Umbilical cord (tissue), 2 donors: ENCODE measurements at places on chromosomes 13 and 19.

DNA sequence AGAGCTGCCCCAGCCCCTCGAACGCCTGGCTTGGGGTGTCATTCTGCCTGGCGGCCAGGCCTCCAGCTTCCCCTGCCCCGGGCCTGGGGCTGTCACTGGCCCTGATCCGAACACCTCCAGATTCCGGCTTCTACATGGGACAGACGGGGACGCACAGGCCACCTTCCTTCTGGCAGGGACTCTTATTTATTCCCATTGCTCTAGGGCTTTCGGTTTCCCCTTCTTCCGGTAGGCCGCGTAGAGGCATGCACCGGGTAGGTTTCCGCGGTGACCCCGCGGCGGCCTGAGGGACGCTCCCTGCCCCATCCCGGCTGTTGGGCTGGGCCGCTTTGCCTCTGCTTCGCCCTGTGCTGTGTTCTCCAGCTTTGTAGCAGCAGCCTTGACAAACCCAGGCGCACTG, 28.2 kb downstream of the CERS1 start:
- no peak for DNase-seq

DNA sequence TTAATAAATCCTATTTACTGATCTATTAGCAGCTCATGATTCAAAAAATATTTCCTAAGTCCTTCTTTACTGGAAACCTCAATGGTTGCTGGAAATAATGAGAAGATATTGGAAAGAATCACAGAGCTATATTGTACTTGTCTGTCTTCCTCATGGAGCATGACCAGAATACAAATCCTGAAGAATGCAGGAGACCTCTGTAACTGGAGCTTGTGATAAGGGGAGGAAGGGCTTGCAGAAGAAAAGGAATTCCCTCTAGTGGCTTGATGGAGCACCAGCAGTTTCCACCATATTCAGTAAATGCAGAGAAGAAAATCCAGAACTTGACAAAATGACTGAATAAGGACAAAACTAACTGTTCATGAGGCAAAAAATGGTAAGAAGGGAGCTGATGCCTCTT, 1333.1 kb downstream of the EFNB2 start:
- peak; percentile 43 for DNase-seq

- DNase-seq: no peak
Measured at GRCh38 chr13:110337247-110337646, 30.2 kb downstream of the COL4A2 start.

DNA sequence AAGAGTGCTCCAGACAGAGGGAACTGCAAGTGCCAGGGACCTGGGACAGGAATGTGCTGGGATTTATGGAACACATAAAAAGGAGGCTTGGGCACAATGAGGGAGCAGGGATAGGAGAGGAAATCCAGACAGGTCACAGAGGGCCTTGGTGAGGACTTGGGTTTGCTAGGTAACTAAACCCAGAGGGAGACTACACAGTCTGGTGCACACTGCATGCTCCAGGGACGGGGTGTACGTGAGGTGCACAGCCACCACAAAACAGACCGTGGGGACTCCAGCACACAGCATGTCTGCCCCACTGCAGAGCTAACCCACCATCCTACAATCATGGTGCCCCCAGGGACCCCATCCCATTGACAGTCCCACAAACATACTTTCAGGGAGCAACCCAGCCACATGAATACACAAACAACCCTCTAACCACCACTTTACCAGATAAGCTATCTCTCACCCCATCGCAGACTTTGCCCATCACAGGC, 5.5 kb upstream of the ZFP36 start:
- DNase-seq: no peak

DNA sequence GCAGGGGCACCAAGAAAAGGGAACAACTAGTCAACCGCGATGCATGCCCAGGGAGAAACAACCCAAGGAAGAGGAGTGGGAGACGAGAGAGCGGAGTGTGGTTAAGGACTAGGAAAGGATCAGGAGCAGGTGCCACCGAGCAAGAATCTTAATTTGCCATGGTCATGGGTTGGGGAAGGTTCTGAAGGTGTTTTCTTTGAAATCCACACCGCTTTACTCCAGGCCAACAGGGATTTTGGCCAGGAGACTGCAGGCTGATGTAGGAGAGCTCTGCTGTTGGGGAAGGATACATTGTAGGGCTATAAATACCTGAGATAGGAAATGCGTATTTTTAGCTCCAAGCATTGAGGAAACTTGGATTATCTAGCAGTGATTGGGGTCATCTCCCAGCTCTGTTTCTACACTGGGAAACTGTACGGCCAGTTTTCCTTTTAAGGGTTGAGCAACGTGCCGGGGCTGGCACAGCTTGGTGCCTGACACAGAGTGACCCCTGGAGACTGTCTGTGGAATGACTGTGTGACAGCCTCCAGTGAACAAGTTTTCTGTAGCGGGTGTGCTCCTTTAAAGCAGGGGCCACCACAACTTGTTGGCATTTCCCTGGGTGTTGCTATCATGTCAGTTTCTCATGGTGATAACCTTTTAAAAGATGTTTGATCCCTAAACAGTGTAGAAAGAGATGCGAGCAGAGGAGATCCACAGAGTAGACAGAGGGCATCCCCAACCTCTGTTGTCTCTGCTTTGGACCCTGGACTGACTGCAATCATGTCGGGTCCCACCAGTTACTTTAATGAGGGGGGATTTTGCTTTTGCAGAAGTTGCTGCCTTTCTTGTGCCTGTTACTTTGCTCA, 34.3 kb downstream of the ZNF536 start:
- peak; percentile 30 for DNase-seq

GRCh38 chr13:75935805-75936204, 299.7 kb downstream of the LMO7 start:
- no peak for DNase-seq

DNA sequence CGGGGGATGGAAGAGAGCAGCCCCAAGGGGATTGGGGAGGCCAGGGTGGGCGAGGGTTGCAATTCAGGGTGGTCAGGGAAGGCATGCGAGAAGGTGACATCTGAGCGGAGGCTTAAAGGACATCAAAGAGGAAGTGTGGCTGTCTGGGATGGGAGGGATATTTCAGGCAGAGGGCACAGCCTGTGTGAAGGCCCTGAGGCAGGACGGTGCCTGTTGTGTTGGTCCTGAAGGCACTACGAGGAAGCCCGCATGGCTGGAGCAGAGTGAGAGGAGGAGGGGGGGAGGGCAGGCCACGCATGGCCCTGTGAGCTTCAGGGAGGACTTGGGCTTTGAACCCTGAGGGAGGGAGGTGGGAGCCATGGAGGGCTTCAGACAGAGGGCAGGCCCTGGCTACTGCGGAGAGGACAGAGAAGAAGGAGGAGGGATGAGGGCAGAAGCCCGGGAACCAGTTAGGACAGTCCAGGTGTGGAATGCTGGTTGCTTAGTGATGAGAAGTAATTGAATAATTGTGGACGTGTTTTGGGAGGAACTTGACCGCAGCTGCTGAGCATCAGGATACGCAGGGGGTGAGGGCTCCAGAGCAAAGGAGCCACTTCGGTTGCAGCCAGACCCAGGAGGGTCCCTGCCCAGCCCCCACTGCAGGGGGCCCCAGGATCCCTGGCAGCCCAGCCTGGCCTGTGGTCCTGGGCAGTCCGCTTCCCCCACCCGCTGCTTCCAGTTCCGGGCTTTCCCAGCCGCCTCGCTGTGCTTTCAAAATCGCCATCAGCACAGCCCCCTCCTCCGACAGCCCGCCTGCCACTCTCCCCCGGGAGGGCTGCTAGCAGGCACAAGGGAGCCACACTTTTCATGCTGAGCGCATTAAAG, 6.2 kb downstream of the TLE6 start:
- peak; percentile 71 for DNase-seq

DNA sequence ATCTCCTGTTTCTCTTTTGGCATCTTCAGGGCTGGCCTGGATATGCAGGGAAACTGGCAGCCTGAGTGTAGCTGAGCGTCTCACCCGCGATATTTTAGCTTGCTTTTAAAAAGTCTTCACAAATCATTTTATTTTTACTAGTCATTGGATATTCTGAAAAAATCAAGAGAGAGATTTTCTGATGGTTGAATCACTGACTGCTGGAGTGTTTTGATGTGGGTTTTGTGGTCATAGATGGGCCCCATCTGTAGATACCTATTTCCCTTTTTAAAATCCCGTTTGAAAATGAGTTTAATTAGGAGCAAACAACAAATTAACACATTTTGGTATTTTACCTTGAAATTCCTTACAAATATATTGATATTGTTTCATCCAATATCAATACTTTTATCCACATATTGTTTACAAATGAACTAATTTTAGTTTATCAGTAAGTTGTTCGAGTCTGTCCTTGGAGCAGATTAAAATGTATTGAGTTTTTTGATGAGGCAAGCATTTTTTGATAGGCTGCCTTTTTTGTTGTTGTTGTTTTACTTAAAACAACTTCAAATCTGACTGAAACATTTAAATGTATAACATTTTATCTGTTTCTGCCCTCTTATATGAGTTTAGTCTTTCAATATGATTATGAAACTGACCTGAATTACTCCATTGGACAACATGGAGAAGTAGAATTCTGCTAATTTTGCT, 21.5 kb upstream of the OXGR1 start:
- no peak for DNase-seq

- peak; percentile 1 for DNase-seq
Measured at GRCh38 chr19:23972161-23972560, 57.5 kb downstream of the ZNF726 start.

DNA sequence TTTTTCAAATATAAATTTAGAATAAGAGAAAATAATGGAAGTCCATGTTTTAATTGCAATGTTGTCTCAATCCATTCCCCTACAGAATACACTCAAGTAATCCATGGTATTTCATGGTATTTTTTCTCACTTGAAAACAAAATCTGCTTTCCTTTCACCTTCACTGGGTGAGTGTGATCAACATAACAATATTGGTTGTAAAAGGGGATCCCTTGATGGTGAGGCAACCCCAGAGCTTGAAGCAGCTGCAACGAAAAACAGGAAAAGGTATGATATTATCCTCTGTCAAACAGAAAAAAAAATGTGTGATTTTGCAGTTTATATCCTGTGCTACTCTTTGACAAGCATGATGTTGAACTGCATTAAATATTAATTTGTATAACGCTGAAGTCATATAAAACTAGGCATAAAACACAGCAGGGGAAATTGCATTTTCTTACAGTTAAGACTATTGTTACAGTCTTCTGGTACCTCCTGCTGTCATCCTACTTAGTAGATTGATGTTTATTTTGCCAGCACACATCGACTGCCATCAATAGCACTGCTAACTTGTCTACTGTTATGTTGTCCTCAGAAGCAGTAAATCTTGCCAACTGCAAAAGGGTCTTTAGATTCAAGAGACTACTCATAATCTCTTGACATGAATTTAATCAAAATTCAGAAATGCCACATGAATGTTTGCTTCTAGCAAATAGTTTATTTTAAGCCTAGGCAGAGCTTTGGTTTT, 373.1 kb upstream of the MIR17HG start:
- DNase-seq: peak; percentile 77

- no peak for DNase-seq
Measured at GRCh38 chr13:44403461-44404056, 29.9 kb downstream of the SERP2 start.

- no peak for DNase-seq
Measured at GRCh38 chr19:47421844-47422395, 2.6 kb upstream of the MEIS3 start.

GRCh38 chr13:83498481-83499190, 383.6 kb downstream of the SLITRK1 start:
- DNase-seq: no peak

- no peak for DNase-seq
Measured at GRCh38 chr13:36769545-36769944, 49.5 kb upstream of the RFXAP start.

- peak; percentile 21 for DNase-seq
Measured at GRCh38 chr13:80901111-80901510, 560.2 kb upstream of the SPRY2 start.

DNA sequence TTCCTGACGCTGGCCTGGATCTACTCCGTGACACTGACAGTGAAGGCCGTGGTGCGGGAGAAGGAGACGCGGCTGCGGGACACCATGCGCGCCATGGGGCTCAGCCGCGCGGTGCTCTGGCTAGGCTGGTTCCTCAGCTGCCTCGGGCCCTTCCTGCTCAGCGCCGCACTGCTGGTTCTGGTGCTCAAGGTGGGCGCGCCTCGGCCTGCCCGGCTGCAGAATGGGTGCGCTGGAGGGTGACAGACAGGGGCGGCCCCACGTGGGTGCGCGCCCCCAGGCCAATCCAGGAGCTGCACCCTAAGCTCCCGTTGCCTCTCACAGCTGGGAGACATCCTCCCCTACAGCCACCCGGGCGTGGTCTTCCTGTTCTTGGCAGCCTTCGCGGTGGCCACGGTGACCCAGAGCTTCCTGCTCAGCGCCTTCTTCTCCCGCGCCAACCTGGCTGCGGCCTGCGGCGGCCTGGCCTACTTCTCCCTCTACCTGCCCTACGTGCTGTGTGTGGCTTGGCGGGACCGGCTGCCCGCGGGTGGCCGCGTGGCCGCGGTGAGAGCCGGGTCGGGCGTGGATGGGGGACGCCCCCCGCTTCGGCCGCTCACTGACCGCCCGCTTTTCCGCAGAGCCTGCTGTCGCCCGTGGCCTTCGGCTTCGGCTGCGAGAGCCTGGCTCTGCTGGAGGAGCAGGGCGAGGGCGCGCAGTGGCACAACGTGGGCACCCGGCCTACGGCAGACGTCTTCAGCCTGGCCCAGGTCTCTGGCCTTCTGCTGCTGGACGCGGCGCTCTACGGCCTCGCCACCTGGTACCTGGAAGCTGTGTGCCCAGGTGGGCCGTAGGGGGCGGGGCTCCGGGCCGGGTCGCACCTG, 7.2 kb downstream of the ABCA7 start:
- no peak for DNase-seq

- peak; percentile 24 for DNase-seq
Measured at GRCh38 chr13:51825165-51825592, 19.8 kb downstream of the TMEM272 start.

GRCh38 chr19:41597600-41598041, 21.7 kb downstream of the CEACAM21 start:
- peak; percentile 56 for DNase-seq

DNA sequence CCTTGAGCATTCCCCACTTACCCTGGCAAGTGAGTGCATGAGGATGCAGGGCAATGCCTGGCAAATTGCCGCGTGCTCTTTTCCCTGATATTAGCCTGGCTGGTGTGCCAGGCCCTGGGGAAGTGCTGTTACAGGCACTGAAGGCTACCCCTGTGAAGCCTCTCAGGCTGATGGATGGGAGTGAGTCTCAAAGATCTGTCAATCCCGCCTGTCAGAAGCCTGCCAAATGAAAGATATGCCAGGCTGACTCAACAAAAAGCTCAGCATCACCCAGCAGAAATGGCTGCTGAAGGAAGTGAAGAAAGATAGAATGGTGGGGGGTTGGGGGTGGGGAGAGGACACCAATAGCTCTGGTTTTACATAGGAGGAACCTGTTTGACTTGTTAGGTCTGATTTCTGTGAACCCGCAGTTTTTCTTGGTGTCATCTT, 112.1 kb downstream of the LACC1 start:
- peak; percentile 21 for DNase-seq

DNA sequence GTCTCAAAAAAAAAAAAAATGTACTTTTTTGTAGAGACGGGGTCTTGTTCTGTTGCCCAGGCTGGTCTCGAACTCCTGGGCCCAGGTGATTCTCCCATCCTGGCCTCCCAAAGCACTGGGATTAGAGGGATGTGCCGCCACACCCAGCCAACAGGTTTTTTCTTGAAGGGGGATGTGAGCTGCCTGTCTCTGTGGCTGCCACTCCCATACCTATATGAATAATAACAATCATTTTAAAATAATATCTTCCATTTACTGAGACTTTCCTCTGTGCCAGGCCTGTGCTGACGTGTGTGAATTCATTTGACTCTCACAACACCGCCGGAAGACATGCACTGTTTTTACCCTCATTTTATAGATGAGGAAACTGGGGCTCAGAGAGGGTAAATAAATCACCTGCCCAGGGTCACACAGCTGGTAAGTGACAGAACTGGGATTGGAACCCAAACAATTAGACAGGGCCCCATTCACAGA, 7.2 kb upstream of the BCL3 start:
- DNase-seq: peak; percentile 52
